Activated B cell treated with CpG ODN at 0.5 μM for 24 hours (primary cell): ENCODE measurements at places on chromosomes 6 and 20. TPM values are rescaled to one million over a fixed set of nuclear protein-coding genes. Genes with fewer than 3 reads are reported as not detected.

GRCh38 chr6:53581856-53582255 is 37.0 kb upstream of the GCLC start:
- H3K36me3 ChIP-seq: no peaks in the 10 kb centered on the region
- no peaks in the 10 kb centered on the region for H3K27me3 ChIP-seq
- no peak overlapping the region for H3K27ac ChIP-seq
- no peak overlapping the region for H3K4me3 ChIP-seq
- peaks cover 12% of the 10 kb centered on the region for H3K4me1 ChIP-seq

- H3K4me1 ChIP-seq: no peaks in the 10 kb centered on the region
- no peaks in the 10 kb centered on the region for H3K36me3 ChIP-seq
- H3K27ac ChIP-seq: no peak overlapping the region
- H3K4me3 ChIP-seq: no peak overlapping the region
- DNase-seq: no peak
Measured at GRCh38 chr6:169921853-169922824, 170.7 kb downstream of the ERMARD start.

The RNF144B gene
- 12.6 and 13.5 TPM in 2 replicates for total RNA-seq

DNA sequence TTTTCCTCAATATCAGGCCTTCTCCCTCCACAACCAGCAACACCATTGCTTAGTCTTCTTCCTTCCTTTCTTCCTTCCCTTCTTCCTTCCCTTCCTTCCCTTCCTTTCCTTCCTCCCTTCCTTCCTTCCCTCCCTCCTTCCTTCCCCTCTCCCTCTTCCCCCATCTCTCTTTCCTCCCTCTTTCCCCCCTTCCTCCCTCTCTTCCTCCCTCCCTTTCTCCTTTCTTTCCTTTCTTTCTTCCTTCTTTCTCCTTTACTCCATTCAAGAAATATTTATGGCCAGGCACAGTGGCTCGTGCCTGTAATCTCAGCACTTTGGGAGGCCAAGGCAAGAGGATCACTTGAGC is 66.4 kb upstream of the SIRPA start:
- H3K27me3 ChIP-seq: no peaks in the 10 kb centered on the region
- peaks cover under 1% of the 10 kb centered on the region for H3K36me3 ChIP-seq
- H3K4me3 ChIP-seq: no peak overlapping the region
- DNase-seq: no peak
- no peak overlapping the region for H3K27ac ChIP-seq

The NR2E1 gene
- total RNA-seq: not detected in 2 replicates

- peaks cover 62% of the 10 kb centered on the region for H3K36me3 ChIP-seq
- H3K27ac ChIP-seq: no peak overlapping the region
- no peaks in the 10 kb centered on the region for H3K27me3 ChIP-seq
- H3K4me1 ChIP-seq: peaks cover 9% of the 10 kb centered on the region
Measured at GRCh38 chr6:157123234-157123633, 200.1 kb downstream of the TMEM242 start.

- DNase-seq: no peak
- no peak overlapping the region for H3K4me3 ChIP-seq
- H3K36me3 ChIP-seq: no peaks in the 10 kb centered on the region
- no peak overlapping the region for H3K27ac ChIP-seq
- H3K4me1 ChIP-seq: peaks cover 16% of the 10 kb centered on the region
Measured at GRCh38 chr6:33173535-33174180, 18.6 kb downstream of the COL11A2 start.
